ENCODE measurements at places on chromosomes 2 and 18.

GRCh38 chr2:221443645-221444044, 128.5 kb downstream of the EPHA4 start:
- no peak for DNase-seq

- no peak for DNase-seq
Measured at GRCh38 chr2:213703406-213704098, 419.3 kb downstream of the SPAG16 start.

DNA sequence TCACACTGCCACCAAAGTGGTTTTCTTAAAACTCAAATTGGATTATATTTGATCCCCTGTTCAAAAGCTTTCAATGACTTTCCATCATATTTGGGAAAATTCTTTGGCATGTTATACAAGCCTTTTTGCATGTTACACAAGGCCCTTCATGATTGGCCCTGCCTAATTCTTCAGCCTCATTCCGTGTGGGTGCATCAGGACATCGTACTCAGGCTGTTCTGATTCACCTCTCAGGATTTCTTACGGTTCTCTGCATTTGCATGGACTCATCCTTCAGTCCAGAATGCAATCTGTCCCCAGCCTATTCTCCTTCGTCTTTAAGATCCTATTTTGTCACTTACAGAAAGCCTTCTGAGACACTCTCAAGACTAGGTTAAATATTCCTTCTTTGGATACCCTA, 107.8 kb downstream of the LYPD1 start:
- no peak for DNase-seq

- DNase-seq, result no peak
Measured at GRCh38 chr2:50480507-50480906, 551.4 kb downstream of the NRXN1 start.

DNA sequence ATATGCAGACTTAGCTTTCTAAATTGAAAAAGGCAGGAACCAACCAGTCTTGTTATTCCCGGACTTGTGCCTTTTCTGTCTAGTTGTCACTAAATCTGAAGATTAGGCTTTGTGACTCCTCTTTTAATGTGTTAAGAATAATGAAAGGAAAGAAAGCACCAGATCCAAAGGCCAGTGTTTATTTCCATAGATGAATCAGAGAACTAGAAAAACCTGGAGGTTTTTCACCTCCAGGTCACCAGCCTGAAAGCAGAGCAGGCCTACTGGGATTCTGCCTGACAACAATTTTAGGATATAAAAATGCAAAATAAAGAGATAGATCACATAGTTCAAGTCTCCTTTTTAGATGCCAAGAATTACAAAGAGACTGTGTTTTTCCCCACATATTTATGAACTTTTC, 160.4 kb downstream of the GULP1 start:
- no peak for DNase-seq

- no peak for DNase-seq
Measured at GRCh38 chr2:62733546-62733945, 28.0 kb downstream of the EHBP1 start.

- DNase-seq, result peak; percentile 20
Measured at GRCh38 chr2:112031473-112032223, 23.4 kb upstream of the TMEM87B start.

GRCh38 chr18:62767321-62767720, 52.0 kb downstream of the PHLPP1 start:
- DNase-seq, result no peak

DNA sequence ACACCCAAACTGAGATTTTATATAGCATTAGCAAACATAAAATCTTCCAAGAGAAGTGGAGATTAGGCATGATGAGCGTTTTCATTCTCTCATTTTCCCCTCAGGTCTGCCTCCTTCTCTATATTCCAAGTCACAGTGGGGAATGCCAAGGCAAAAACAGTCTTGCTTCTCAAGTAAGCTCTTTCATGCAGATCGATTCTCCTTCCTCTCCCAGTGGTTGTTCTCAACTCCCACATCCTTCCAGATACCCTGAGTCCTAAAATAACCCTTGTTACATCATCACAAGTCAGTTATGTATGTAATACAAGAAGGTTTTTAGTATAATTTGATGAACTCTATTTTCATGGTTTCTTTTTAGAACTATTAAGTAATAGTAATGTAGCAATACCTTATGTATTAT, 150.6 kb downstream of the TXNL1 start:
- peak; percentile 39 for DNase-seq

- no peak for DNase-seq
Measured at GRCh38 chr2:234025891-234026401, 24.6 kb upstream of the SPP2 start.

GRCh38 chr18:3340682-3341097, 78.8 kb downstream of the MYL12B start:
- DNase-seq, result no peak

DNA sequence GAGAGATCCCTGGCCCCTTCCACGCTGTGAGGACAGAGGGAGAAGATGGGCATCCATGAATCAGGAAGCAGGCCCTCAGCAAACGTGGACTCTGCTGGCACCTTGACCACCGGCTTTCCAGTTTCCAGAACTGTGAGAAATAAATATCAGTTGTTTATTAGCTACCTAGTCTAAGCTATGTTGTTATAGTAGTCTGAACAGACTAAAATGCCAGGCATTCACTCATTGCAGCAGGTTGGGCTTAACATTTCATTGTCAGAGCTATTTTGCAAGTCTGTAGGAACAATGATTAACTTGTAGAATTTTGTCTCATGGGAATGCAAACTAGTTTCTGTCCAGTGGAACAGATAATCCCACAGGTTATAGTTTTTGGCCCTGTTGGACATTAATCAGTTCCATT, 24.8 kb upstream of the TBC1D8 start:
- DNase-seq, result peak; percentile 52

- no peak for DNase-seq
Measured at GRCh38 chr18:49869354-49869753, 56.0 kb upstream of the ACAA2 start.

GRCh38 chr2:53064154-53064553, 703.5 kb upstream of the CHAC2 start:
- DNase-seq, result no peak

- DNase-seq, result no peak
Measured at GRCh38 chr2:15804691-15805090, 135.7 kb upstream of the MYCN start.

DNA sequence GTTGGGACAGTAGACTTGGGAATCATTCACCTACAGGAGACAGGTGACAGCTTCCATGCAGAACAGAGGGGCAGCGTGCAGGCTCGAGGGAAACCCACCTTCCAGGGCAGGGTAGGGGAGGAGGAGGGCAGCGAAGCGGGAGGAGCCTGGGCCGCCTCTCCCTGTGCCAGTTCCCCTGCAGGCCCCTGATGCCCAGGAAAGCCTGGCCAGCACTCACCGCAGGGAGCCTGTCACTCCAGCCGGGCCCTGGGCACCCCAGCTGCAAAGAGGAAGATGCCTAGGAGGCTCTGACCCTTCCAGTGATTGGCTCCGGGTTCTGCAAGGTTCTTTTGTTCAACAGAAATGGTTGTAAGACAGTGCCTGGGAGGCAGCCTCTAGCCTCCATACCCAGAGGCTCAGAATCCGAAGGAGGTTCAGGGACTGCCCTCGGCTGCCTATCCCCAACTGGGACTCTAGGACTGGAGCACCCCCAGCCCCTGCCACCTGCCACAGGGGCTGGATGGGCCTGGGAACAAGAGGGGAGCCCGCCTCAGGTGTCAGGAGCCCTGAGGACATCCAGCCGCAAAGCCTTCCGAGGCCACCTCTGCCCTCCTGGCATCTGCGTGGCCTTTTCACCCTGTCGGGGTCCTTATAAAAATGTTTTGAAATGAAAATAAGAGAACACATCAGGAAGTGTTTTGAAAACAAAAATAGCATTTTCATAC, 103.2 kb downstream of the PTGR3 start:
- no peak for DNase-seq

GRCh38 chr2:219638217-219638947, 11.0 kb downstream of the SLC4A3 start:
- DNase-seq, result no peak

- peak; percentile 65 for DNase-seq
Measured at GRCh38 chr2:27967076-27967475, 76.5 kb downstream of the BABAM2 start.

DNA sequence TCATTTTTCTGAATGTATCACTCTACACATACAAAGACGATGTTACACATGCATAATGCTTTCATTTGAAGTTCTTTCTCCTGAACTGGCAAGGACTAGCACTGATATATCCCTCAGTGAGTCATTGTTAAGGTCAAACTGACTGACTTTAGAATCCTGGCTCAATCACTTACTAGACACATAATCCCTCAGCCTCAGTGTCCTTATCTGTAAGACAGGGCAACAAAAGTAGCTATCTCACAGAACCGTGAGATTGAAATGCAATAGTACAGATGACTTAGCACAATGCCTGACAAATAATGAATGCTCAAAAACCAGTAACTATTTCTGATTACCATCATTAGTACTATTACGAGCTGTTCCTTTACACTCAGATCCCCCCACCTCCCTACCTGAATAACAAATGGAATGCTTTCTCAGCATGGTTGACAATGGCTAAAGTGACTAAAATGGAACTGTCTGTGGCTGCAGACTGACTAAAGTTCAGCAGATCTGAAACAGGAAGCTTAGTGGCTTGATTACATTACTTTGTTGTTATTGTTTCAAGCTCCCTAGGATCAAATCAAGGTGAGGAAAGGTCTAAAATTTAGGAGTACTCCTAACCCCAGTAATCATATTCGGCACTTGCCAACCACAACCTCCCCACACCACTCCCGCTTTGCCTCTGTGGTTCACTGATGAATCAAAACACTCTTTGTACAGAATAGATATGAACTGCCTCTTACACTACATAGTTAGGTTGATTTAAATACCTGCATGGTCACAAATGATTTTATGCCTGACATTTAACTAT, 35.8 kb upstream of the CACNB4 start:
- no peak for DNase-seq

DNA sequence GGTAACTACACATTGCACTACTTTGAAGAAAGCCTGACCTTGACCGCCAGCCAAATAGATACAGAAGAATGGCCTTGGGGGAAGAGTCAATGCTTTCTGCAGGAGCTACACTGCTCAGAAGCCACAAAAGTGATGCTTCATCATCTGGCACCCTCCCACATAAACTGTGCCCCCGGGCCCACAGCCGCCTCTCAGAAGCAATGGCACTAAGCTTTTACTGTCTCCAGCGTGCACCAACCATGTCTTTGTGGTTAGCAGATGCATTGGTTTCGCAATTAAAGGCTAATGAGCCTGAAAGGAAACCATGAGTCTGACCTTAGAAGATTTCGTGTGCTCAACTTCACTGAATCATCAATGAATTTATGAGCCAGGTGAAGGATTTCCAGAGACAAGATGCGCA, 209.4 kb upstream of the TRIB2 start:
- DNase-seq, result peak; percentile 54

DNA sequence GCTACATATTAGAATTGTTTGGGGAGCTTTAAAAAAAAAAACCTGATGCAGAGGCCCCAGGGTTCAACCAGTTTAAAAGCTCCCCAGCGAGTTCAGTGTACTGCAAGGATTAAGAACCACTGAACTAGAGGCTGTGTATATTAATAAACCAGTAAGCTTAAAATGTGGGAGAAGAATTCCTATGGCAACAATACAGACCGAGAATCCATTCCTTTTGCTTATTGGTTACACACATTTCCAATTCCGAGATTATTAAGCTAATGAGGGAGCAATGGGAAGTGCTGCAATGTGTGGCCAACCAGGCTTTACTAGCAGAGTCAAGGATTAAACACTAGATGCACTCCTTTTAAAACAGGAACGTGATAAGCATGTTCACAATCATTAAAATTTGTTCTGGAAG, 204.4 kb downstream of the TDRD15 start:
- DNase-seq, result no peak

DNA sequence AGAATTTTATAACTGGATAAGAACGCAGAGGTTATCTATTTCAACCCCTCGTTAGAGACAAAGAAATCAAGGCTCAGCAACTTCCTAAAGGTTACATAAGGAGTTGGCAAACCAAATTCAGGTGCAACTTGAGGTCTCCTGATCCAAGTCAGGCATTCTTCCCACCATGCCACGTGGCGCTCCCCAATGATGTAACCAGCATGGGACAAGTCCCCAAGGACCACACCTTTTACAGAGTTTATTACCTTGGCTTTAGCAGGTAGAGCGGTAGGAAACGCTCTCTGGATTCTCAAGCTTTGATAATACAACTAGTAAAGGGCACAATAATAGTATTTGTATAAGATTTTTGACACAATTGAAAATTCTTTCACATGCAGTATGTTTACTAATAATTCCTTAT, 26.7 kb upstream of the MBOAT2 start:
- no peak for DNase-seq

DNA sequence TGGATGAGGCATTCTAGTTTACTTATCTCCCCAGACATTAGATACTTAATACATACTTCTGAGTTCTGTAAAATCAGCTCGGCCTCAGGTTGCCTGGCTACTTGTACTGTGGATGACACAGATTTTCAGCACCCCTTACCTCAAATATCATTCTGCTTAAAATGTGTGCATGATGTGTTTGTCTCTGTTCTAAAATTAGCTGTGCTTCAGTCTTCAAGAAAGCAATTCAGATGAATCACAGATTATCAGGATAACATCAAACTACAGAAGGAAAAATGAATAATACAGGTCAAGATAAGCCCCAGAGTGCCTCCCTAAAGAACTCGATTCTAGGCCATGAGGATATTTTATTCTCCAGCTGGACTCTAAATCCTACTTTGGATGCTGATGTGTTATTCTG, 21.3 kb upstream of the MAPRE2 start:
- no peak for DNase-seq

DNA sequence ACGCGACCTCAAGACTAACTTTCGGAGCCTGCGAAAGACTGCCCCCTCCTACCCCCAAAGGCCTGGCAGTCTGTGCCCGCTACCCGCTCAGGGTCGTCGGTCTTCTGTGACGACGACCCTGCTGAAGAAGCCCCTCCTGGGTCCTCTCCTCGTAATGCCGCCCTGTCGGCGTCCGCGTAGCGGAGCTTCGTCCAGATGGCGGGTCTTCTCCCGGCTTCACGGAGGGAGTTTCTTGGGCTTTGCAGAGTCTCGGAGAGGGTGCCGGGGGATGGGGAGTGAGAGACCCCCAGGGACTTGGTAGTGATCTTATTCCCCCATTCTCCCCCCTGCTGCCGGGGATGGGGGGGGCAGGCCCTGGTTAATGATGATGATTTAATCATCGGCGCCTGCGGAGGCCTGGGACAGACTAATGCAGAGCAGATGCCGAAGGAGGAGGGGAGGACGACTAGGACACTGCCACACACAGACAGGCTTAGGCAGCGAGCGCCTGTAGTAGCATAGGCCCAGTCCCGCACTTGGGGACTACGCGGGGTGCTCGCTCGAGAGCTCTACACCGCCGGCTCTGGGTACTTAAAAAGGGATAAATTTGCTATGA, 528 bp upstream of the PCGF1 start:
- DNase-seq, result no peak

- no peak for DNase-seq
Measured at GRCh38 chr2:96907115-96908041, 37.5 kb upstream of the SEMA4C start.
